ENCODE measurements at places on chromosomes 16 and 17.

DNA sequence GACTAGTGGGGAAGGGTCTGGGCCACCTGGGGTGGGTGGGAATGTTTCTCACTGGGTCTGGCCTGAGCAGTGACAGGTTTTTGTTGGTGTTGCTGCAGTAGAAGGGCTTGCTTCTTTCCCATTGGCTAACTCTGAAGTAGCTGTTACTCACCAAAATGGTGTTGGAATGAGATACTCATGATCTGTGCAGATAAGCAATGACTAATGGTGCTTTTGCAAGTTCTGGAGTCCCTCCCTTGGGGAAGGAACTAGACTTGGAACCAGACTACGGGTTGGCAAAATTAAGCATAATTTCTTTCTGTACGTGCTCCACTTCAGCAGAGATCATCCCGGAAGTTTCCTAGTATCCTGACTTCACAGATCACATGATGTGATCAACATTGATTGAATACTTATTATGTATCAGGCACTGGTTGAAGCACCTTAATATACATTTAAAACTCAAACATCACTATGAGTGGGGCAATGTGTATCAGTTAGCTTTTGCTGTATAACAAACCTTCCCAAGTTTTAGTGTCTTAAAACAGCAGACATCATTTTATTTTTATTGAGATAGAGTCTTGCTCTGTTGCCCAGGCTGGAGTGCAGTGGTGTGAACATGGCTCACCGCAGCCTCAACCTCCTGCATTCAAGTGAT lies 30.1 kb downstream of the CHP2 start:
- DNase-seq, result no peak

- DNase-seq, result no peak
Measured at GRCh38 chr17:40561871-40562611, 3.2 kb downstream of the CCR7 start.

GRCh38 chr17:72839131-72839725 lies 253.3 kb downstream of the SLC39A11 start:
- no peak for DNase-seq

- DNase-seq, result no peak
Measured at GRCh38 chr17:49024523-49024922, 27.3 kb downstream of the IGF2BP1 start.

DNA sequence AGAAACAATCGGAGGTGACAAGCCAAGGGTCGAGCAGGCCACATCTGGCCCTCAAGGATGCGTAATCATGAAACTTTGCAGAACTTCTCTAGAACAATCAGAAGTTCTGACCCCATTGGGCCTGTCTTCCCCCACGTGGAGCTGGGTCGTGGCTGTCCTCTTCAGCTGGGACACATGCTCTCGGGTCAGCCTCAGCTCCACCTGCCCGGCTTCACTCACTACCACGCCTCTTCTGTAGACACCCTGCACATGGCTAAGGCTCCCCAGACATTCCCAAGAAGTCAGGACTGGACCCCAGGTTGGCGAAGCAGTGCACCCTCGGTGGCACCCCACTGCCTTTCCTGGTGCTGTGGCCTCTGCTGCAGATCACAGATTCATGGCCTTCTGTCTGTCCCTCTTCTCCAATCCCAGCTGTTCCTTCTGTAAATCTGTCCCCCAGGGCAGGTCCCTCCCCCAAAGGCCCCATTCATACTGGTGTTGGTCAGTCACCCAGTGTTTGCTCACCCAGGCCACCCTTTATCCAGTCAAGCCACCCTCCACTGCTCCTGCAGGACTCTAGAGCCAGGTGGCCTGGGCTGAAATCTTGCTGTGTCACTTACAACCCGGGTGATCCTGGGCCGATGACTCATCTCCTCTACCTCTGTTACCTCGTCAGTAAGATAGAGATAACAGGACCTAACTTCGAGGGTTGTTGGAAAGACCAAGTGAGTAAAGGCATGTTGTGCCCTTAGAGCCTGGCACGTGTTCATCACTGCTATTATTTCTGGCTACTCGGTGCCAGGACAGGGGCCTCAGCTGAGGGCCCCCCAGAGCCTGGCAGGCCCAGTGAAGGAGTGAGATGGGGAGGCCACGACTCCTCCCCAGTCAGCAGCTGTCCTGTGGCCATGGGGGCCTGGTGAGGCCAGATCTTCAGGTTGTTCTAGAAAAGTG lies 1.4 kb upstream of the SLC5A11 start:
- no peak for DNase-seq

- no peak for DNase-seq
Measured at GRCh38 chr17:45322168-45322567, 5.3 kb upstream of the MAP3K14 start.

DNA sequence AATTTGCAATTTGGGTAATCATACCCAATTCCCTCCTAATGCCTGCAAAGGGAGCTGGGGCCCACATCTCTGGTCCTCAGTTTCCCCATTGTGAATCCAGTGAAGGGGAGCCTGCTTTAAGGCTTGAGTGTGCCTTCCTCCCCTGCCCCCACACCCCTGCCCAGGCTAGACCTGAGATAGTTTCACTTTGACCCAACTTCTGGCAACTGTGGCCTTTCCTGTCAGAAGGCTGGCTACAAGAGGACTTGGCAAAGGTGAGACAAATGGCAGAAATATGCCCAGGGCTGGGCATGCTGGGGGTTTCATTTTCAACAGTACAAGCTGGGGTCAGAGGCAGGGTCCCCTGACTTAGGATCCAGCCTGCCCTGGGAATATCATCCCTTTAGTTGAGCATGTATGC lies 10.0 kb downstream of the SOCS1 start:
- no peak for DNase-seq

DNA sequence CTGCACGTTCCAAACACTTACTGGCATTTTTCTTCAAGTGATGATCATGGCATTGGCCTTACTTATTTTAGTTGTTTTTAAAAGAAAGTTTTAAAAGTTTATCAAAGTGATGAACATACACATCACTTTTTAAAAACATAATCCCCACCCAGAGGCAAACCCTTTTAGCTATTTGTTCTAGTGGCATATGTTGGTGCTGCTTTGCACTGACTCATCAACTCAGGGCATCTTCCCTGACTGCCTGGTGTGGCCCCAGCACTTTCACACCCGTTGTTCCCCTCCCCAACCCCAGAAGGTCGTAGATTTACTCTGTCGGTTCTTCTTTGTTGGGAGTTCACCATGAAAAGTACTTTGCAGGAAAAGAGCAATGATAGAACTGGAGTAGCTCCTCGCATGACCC lies 161.3 kb downstream of the RPTOR start:
- no peak for DNase-seq

DNA sequence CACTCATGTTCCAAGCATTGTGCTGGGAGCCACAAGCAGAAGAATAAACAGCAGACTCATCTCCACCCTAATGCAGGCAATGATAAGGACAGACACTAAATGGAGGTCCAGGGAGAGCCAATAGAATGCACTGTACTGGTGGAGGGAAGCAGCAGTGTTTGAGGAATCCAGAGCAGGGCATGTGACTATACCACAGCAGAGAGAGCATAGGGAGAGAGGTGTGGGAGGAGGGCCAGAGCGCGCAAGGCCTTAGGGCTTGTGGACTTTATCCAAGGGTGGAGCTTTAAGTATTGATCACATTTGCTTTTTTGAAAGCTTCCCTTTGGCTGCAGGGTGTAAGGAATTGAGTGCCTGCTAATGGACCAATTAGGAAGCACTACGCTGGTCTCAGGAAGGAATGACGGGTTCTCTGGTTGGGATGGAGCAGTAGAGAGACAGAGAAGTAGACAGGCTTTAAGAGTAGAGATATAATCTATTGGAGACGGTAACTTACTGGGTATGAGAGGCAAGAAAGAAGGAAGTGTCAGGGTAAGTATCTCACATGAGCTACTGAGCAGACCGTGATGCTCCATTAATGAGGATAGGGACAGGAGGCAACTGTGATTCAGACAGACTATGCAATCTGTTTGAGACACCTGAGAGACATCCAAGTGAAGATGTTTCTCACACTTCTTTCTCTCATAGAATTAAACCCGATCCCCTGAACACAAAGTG lies 82.2 kb downstream of the MYO1D start:
- DNase-seq, result peak; percentile 53

GRCh38 chr16:79607587-79607986 lies 7.0 kb upstream of the MAF start:
- DNase-seq, result no peak

DNA sequence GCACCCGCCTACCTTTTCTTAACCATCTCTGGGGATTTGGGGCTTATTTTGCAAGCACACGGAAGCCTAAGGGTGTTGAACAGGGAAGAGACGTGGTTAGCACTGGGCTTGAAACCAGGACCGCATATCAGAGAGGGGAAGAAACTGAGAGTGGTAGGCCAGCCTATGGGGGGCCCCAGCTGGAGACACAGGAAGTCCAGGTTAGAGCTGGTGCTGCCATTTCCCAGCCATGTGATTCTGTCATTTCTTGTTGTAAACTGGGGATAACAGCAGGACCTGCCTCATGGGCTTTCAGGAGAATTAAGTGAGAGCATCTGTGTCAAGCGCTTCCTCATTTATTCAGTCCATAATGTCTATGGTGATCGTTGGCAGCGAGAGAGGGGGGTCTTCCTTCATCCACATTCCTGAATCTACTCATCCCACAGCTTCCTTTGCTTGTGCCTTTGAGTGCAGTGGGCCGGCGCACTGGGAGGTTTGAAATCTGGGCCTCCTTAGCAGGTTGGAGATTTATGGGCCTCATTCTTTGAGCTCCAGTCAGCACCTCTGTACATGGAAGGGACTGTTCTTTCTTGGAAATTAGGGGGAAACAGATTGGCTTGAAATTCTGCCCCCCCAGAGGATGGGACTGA lies 20.1 kb downstream of the NKD1 start:
- no peak for DNase-seq

- DNase-seq, result no peak
Measured at GRCh38 chr17:72567774-72568173, 447.0 kb downstream of the SOX9 start.

- no peak for DNase-seq
Measured at GRCh38 chr17:74836191-74836590, 23.5 kb downstream of the GRIN2C start.

DNA sequence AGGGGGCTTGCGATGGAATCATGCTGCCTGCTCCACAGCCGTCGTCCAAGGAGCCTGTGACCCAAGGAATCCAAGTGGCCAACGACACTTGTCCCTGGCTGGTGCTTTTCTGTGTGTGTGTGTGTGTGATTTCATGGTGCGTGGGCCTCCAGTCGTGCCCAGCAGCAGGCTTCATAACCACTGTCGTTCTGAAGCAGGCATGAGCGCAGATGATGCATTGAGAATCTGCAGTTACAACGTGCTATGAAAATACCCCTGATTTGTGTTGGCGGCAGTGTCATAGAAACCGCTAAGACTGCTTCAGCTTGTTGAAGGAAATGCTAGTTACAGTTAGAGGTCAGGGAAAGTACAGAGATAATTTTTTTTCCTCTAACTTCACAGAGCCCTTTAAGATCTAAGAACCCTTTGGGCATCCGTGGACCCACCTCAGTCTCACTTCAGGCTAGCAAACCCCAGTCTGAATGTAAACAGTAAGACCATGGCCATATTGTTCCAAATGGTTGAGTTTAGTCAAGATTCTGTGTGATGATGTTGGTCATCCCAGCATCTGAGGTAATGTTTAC lies 15.6 kb downstream of the C16orf90 start:
- DNase-seq, result no peak

GRCh38 chr16:5315914-5316313 lies 218.3 kb upstream of the EEF2KMT start:
- DNase-seq, result no peak

- no peak for DNase-seq
Measured at GRCh38 chr16:68636064-68636560, 9.0 kb upstream of the CDH3 start.

GRCh38 chr17:44745301-44745700 lies 13.5 kb upstream of the ADAM11 start:
- DNase-seq, result no peak

DNA sequence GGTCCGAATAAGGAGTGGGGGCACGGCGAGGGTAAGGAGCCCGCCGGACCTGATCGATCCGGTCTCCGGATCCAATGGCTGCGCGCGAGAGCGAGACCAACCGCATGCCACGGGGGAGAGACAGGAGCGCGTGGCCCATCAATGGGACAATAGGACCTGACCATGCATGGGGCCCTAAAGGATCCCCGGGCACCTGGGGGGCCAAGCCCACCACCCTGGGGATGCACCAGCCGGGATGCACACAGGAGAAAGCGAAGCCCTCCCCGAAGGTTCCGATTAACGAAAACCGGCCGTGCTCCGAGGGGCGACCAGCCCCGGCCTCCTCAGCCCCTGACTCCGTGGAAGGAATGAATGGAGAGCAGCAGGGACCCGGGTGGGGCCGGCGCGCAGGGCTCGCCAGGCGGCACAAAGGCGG lies 525 bp downstream of the JPT1 start:
- DNase-seq, result peak; percentile 50

DNA sequence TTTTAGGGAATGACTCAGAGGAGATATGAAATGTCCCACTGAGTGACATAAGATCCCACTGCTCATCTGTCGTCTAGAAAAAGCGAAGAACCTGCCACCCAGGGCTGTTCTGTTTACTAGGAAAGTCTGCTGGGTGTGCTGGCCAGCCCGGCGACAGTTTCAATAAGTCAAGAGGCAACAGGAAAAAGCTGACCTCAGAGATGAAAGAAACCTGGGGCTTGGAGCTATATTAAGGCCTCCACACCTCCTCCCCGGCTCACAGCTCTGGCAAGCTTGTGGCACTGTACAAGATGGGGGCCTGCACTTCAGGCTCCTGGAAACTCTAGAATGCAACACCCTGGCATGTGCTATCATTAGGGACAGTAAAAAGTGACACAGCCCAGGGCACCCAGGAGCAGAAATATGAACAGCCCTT lies 10.6 kb downstream of the ZFHX3 start:
- DNase-seq, result no peak

DNA sequence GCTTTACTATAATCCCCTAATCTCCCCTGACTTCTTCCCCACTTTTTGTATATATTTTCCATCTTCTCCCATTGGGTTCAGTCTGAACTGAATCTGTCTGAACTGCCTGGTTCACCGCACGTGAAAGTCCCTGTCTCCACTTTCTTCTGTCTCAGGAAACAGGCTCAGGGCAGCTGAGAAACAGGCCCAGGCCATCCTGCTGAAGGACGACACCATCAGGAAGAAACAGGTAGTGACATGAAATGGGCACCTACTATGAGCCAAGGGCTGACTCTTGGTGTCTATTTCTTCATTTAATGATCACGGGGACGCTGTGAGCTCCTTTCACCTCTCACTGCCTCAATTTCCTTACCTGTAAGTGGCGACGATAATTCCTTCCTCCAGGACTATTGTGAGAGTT lies 90.5 kb upstream of the HSBP1 start:
- no peak for DNase-seq

DNA sequence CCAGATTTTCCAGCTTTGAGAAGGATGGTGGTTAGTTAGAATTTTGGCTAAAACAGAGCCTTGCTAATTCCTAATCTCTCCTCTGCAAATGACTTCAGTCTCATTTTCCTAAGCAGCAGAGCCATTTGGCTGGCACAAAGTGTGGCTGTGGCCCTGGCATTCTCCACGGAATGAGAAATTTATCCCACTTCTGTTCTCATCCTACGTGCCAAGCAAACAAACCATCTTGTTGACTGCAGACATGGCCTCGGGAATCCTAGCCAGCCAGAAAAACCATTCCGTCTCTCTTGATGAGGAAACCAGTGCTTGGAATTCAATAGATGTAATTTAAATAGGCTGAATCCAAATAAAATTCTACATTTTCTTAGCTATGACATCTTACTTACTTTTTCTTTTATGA lies 34.1 kb upstream of the ELAC2 start:
- no peak for DNase-seq

- no peak for DNase-seq
Measured at GRCh38 chr16:4987580-4988374, 29.6 kb downstream of the SEC14L5 start.
